AG04449 (cell line): ENCODE measurements at places on chromosomes 5 and 9.

GRCh38 chr5:93257616-93258015 lies 323.4 kb downstream of the NR2F1-AS1 start:
- no peak for DNase-seq

- no peak for DNase-seq
Measured at GRCh38 chr9:98064623-98065392, 8.3 kb downstream of the NANS start.

- DNase-seq, result no peak
Measured at GRCh38 chr9:38068701-38069628, at the start of gene SHB. Gene SHB (minus strand): TSS chr9:38069227. CDS start chr9:38068645, 582 bp downstream.

GRCh38 chr5:110940136-110940535 lies 131.4 kb upstream of the TSLP start:
- no peak for DNase-seq

GRCh38 chr9:101604296-101604695 lies 9.5 kb upstream of the PPP3R2 start:
- DNase-seq, result no peak

GRCh38 chr5:84861306-84861705 lies 476.6 kb upstream of the EDIL3 start:
- DNase-seq, result no peak
